Kidney epithelial cell (primary cell): ENCODE measurements at places on chromosomes 6 and 20.

GRCh38 chr6:41656002-41656691 is 17.9 kb downstream of the MDFI start:
- no peak for DNase-seq

DNA sequence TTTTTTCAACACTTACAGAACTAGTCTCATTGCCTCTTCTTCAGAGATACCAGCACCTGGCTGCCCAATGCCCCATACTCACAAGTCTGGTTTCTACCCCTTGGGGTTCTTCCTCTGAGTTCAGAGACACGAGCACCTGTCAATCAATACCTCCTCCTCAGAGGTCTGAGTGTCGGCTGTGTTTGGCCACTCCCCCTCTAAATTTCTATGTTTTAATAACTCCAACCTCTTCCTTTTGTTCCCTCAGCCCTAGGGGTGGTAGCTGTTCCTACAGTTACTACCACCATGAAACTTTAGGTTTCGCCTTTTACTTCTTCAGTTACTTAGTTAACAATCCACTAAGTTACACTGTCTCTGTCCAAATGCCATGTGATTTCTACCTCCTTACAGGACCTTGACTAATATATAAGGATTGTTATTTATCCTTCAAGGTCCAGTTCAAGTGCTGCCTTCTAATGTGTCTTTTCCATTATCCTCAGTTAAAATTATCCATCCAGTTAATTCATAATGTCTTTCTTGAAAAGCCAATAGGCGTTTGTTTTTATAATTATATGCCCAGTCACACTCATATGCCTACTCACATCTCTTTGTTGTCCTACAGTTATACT is 14.6 kb upstream of the PHF20 start:
- DNase-seq, result no peak

DNA sequence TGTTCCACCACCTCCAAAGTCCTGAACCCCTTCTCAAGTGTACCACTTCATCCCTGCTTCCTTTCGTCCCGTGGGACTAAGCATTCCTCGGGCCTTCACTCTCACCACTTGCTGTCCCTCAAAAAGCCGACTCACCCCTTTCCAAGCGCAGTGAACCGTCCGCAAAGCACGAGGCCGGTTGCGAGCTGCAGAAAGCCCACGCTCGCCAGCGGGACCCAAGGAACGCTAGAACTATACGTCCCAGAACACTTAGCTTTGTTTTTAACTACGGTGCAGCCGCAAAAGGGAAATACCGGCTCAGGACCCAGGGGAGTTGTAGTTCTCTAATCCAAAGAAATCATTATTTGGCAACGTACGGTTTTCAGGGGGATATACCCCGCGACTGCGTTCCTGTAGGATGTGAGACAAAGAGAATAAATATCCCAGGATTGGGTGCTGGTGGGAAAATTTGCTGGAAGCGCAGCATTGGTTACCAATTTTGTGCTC is 416 bp upstream of the POLR1H start:
- no peak for DNase-seq

- peak; percentile 18 for DNase-seq
These were observed 26.0 kb upstream of the PLAGL1 start for GRCh38 chr6:144033816-144034735.

- no peak for DNase-seq
These were observed 269.9 kb upstream of the SUPT3H start for GRCh38 chr6:45647341-45648261.

DNA sequence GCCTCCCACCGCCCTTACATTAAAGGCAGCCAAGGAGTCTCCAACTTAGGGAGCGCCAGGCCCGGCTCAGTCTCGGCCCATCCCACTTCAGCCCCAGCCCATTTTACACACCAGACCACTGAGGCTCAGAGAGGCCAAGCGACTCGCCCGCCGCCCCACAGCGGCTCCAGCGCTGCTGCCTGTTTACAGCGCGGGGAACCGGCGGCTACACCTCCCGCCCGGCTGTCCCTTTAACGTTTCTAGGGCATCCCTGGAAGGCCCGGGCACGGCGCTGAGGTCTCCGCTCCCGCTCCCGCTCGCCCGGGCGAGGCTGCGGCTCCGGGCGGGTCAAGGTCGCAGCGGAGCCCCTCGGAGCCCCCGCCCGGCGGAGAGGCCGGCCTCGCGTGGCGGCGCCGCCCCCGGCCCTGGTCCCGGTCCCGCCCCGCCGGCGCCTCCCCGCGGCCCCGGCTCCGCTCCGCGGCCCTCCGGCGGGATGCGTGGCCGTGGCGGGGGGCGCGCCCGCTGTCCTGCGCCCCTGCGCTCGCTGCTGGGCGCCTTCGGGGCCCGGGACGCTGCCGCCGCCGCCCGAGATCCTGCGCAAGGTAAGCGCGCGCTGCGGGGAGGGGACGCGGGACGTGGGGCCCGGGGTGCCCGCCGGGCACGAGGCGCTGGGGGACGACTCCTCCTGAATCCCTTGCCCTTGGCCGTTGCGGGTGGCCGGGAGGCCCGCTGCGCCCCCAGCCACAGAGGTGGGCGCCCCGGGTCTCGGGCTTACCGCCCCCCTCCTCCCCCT is 27.1 kb upstream of the PHACTR3 start:
- no peak for DNase-seq

GRCh38 chr6:36269834-36270705 is at the start of gene PNPLA1:
PNPLA1 (plus strand) TSS chr6:36270060; CDS start chr6:36270460, 400 bp downstream.
- DNase-seq, result no peak

GRCh38 chr6:25056130-25056529 is 120.4 kb upstream of the RIPOR2 start:
- DNase-seq, result no peak

GRCh38 chr6:108294727-108295625 is at the start of gene AFG1L:
AFG1L (plus strand) TSS chr6:108295054; CDS start chr6:108295080, 26 bp downstream.
- DNase-seq, result peak; percentile 52

GRCh38 chr6:13141387-13141786 is 186.9 kb downstream of the TBC1D7 start:
- DNase-seq, result no peak

DNA sequence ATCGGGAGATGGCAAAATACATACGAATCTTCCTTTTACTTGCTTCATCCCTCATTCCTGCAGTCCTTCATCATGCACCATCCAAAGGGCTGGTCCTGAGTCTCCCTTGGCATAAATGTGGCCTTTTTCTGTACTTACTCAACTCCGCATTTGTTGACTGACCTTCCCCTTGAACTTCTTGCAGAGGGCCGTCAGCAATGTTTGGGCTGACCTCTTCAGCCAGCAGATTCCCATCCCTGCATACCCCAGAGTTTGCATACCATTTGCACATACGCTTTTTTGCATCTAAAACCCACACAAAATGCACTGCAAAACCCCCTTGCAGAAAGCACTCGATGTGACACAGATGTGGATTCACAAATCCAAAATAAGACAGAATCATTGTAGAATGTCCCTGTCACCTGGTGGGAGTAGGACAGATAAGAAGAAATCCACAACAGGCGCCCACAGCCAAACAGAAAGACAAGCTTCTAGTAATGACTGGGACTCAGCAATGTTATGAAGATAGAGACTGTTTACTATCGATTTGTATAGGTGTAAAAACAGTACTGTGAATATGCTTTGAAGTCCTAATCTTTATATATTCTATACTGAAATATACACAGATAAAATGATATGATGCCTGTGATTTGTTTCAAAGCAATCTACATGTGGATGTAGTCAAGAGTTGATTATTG is 45.8 kb downstream of the TBC1D7 start:
- DNase-seq, result no peak
